ENCODE measurements at places on chromosomes 11 and 22.

- no peak for DNase-seq
These were observed 48.7 kb upstream of the TNRC6B start for GRCh38 chr22:40128989-40129388.

DNA sequence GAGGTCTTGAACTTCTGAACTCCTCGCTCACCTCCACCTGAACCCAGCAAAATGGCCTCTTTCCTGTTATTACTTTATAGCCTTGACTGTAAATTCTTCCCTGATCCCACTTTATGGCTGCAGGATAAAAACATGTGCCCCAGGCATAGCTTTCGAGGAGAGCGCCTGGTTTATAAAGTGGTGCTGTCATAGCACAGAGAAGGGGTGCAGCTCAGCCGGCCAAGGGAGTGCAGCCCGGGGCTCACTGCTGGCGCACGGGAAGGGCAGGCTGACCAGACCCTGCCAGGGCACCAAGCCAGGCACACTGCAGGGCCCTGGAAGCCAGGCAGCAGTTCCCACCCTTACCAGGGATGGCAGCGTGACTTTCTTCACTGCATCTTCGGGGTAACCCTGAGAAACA, 50.9 kb downstream of the ISX start:
- no peak for DNase-seq

DNA sequence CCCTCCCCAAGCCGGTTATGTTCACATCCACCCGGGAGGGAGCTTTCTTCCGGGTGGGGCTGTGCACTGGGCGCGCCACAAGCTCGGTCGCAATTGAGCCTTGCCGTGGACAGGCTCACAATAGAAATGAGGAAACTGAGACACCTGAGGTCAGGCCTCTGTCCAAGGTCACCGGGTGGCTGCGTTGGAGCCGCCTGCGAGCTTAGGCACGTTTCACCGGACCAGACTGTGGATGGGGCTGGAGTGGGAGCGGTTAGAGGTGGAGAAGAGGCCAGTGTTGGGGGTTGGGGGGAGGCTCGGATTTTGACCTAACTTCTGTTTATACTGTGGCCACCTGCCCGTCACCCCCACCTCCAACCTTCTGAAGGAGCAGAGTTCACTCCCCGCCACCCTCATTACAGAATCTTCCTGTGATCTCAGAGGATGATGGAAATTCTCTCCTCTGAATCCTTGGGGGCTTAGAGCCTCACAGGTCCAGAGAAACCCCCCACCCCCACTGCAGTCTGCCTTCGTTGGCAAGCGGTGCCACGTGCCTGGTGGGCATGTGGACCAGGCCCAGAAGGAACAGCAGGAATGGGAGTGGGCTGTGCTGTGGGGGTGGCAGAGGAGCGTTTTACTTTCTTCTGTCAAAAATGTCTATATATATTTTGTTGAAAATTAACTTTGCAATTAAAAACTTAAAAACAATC, 631 bp upstream of the NPTXR start:
- DNase-seq, result no peak

DNA sequence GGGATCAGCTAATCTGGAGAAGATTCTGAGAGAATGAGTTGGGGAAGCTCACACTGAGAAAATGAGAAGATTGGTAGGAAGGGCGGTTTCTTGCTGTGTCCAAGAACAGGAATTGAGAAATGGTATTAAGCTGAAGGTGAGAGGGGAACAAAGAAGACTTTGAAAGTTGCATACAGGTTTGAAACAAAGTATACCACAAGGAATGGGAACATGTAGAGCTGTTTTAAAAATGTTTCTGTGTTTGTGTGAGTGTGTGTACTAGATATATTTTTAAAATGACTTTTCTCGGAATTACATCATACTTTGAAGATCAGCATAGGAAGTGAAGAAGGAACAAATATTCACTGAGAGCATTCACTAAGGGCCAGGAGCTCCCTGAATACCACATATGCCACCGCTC, 24.4 kb upstream of the IZUMO1R start:
- DNase-seq, result no peak

DNA sequence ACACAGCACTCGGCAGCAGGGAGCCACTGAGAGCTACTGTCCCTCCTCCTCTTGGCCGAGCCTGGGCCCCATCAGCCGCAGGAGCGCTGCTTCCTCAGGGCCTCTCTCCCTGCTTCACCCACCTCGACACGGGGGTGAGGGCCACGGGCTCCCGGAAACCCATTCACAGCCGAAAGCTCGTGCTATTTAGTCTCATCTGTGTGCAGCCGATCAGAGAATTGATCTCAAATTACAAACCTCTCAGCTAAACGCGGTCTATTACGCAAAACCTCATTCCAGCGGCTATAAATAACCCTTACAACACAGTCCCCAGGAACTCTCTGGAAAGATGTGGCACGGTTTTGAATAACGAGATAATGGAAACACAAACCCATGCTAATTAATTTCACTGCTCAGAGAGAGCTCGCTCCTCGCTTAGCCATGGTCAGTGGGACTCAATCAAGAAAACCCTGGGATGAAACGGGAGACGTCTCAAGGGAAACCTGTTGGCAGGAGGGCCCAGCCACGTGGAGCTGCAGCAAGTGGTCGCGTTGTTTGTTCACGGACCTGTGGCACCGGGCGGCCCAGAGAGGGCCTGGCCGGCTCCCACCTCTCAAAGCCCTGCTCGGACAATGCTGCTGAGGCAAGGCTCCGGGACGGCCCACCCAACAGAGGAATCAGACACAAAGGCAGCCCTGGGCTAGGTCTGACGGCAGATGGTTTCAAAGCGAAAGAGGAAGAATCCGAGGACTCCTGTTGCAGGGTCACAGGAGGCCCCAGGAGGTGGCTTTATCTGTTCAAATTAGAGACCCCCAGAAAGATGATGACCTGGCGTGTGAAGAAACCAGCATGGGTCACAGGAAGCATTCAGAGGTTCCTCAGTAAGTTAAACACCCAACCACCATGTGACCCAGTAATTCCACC, 210.5 kb downstream of the CTTN start:
- no peak for DNase-seq

GRCh38 chr11:72091292-72091691, 10.6 kb downstream of the LRRC51 start:
- DNase-seq, result peak; percentile 73

All from stimulated activated CD4-positive, alpha-beta T cell treated with anti-CD3 and anti-CD28 coated beads, Interleukin-15, amount 100 ng/mL, for 24 hours (primary cell).